ENCODE measurements at places on chromosomes 1 and 21. TPM values are rescaled to one million over a fixed set of nuclear protein-coding genes. Genes with fewer than 3 reads are reported as not detected.

- DNase-seq, result no peak
Measured at GRCh38 chr1:59044535-59045121, 252.3 kb upstream of the FGGY start.

Gene C21orf91
- total RNA-seq, result 7.9 TPM

Gene DNAJC28
- 0.83 TPM for total RNA-seq

Gene AQP10
- not detected for total RNA-seq

Gene IL22RA1
- not detected for total RNA-seq

All from esophagus muscularis mucosa (tissue), 4 donors.